ENCODE measurements at places on chromosomes 11 and 22. TPM values are rescaled to one million over a fixed set of nuclear protein-coding genes. Genes with fewer than 3 reads are reported as not detected.

CYB5R2 gene
- 12.6 TPM for total RNA-seq

VWA5A gene
- total RNA-seq = 32.8 TPM

C22orf31 gene
- total RNA-seq = not detected

ZNF280B gene
- not detected for total RNA-seq

MMP1 gene
- 0.71 TPM for total RNA-seq

LRRC32 gene
- total RNA-seq = 133 TPM

P2RY2 gene
- total RNA-seq = 3.5 TPM

GRK3 gene
- total RNA-seq = 4.4 TPM

OR8A1 gene
- total RNA-seq = not detected

LUZP2 gene
- 0.41 TPM for total RNA-seq

CREBZF gene
- 74.9 TPM for total RNA-seq

ISX gene
- total RNA-seq = not detected

INPPL1 gene
- 113 TPM for total RNA-seq

C11orf97 gene
- not detected for total RNA-seq

RHBDD3 gene
- total RNA-seq = 23.9 TPM

PITPNM1 gene
- total RNA-seq = 32.5 TPM

TCN1 gene
- not detected for total RNA-seq

Measured in thoracic aorta (tissue), 2 donors.